Stimulated activated CD4-positive, alpha-beta T cell treated with anti-CD3 and anti-CD28 coated beads, Interleukin-2, amount 100 ng/mL, for 24 hours (primary cell): ENCODE measurements at places on chromosomes 12 and 14.

GRCh38 chr14:55731881-55732498 lies 152.0 kb downstream of the KTN1 start:
- DNase-seq, result peak; percentile 62

GRCh38 chr14:103382376-103382775 lies 2.8 kb upstream of the MARK3 start:
- DNase-seq, result no peak

GRCh38 chr12:25194214-25194613 lies 746 bp downstream of the DNAI7 start:
- no peak for DNase-seq

DNA sequence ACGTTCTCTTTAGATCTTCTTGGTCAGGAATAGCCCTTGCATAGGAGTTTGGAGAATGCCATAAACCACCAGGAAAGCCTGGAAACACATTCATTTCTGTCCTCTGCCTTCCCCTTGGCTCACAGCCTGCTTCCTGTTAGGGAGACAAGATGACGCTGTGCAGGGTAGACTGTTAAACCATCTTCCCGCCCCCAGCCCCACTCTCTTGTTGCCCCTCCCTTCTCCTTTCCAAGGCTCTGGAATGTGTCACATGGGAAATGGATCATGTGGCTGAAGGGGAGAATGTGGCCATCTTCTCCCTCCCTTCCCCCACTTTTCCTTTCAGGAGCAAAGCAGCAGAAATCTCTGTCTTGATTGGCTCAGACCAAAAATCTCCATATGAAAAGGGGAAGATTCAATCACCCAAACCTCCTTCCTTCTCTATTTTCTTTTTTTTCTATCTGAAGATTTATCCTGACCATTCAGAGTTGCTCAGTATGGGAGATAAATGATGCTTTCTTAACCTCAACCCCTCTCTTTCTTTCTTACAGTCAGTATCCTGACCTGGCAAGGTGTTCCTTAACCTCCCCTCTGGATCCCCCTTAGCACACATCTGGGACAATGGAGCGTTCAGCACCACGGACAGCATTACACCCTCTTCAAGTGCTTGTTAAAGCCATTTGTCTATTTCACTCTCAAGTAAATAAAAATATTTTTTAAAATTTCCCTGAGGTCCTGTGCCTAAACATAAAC lies 11.4 kb downstream of the GPR19 start:
- DNase-seq, result no peak

DNA sequence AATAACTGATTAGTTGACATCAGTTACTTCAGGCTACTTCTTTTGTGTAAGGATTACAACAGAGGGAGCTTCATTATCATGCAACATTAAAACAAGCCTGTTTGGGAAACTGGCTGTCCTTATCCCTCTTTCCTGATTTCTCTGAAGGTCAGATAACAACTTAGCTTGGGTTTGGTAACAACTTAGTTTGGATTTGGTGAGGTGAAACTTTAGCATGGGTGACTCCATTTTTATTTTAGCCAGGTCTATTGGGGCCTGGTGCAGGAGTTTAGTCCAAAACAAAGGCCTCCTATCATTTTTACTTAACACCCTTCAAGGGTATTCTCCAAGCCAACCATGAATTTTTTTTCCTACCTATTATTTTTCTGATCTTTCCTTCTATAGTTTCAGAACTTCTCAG lies 1.1 kb upstream of the ZFYVE1 start:
- DNase-seq, result no peak

- no peak for DNase-seq
Measured at GRCh38 chr12:79455286-79455685, 235.5 kb downstream of the PAWR start.

DNA sequence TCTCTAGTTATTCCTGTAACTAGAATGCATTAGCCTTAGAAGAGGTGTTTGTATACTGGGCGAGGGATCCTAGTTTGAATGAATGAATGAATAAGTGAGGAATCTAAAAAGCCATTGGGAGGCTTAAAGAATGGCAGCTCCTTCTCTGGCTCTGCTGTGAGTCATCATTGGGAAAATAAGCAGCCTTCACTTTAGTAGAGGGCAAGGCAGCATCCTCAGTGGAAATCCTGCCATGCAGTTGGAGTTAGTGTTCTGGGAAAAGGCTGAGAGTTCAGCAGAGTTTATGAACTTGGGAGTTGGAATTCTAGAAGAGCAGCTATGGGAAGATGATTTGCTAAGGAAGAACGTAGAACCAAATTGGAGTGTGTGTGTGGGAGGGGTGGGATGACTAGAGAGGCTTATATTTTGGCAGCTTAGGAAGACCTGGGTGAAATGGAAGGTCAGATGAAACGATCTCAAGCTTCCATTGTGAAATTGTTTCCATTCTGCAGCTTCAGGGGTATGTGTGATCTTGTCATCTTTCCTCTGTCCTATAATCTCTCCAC lies 120.8 kb downstream of the PTCSC3 start:
- no peak for DNase-seq

- no peak for DNase-seq
Measured at GRCh38 chr12:106296179-106296877, 6.2 kb upstream of the TCP11L2 start.

DNA sequence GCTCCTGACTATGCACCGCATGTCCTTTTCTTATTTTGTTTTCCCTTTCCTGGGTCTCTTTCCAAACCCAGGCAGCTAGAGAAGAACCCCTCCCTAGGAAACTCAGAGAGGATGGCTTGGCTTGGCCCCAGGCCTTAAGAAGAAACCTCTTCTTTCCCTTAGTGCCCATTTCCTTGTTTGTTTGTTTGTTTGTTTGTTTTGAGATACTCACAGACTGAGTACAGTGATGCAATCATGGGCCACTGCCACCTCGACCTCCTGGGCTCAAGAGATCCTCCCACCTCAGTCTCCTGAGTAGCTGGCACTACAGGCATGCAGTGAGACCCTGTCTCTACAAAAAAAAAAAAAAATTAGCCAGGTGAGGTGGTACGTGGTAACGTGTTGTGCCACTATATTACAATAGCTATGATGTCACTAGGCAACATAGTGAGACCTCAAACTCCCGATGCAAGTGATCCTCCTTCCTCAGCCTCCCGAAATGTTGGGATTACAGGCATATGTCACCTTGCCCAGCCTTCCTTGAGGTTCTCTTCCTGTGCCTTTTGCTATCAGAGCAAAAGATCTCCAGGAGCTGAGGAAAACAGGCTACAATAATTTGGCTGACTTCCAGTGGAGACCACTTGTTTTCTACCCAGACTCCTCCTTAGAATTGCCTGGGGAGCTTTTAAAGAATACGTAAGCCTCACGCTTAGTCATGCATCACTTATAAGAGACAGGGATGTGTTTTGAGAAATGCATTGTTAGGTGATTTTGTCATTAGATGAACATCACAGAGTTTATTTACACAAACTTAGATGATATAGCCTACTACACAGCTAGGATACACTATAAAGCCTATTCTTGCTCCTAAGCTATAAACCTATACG lies 34.5 kb upstream of the LGALS3 start:
- no peak for DNase-seq

DNA sequence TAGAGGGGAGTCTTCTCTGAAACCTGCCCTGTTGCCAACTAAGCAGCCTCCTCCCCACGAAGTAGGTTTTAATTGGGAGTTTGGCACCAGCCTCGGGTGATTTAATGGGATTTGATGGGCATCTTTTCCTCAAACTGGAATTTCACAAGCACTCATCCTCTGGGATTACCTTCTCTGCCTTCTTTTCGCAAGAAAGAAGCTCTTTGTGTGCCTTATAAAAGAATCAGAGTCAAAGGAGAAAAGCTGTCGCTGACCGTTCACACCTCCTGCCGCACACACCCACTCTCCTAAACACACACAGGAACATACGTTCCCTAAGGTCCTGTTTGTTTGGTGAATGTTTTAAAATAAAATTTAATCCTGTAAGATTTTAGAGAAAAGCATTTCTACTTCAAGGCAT lies 84.0 kb downstream of the PRMT8 start:
- DNase-seq, result no peak

DNA sequence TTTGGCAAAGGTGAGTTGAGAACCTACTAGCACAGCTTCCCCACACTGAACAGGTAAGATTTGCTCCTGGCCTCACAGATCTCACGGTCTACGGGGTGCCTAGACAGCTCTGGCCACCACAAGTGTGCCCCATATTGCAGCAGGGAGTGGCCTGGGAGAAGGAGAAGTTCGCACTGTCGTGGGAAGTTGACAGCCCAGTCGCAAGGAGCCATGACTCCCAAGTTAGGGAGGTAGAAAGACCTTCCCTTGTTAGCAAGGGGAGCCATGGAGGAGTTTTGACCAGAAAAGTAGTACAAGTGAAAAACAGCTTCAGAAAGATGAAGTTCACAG lies 316.3 kb downstream of the BCL11B start:
- no peak for DNase-seq

DNA sequence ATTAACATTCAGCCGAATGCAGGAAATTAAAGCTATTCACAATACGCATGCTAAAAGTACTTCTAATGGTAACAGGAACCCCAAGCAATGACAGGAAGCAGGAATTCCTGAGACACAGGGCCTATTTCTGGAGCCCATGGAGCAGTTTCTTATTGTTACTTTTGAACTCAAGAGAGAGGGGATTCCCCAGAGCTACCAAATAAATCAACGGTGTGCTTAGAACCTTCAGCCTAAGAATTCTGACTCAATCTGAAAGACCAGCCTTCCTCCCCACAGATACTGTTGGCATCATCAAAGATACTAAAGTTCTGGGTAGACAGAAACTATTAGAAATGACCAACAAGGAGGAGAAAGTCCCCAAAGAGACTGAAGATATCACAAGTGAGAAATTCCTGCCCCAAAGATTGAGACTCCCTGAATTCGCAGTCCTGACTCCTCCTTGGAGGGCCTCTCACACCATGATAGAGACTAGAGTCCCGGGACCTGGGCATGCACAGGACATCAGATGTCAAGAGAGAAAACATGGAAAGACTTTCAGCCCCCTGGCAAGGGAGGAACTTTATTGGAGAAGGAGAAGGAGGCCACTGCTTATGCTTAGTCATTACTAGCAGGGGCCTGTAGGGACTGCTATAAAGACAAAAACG lies 32.7 kb downstream of the RTRAF start:
- DNase-seq, result no peak

GRCh38 chr12:110798461-110798860 lies 48.3 kb upstream of the CCDC63 start:
- no peak for DNase-seq

DNA sequence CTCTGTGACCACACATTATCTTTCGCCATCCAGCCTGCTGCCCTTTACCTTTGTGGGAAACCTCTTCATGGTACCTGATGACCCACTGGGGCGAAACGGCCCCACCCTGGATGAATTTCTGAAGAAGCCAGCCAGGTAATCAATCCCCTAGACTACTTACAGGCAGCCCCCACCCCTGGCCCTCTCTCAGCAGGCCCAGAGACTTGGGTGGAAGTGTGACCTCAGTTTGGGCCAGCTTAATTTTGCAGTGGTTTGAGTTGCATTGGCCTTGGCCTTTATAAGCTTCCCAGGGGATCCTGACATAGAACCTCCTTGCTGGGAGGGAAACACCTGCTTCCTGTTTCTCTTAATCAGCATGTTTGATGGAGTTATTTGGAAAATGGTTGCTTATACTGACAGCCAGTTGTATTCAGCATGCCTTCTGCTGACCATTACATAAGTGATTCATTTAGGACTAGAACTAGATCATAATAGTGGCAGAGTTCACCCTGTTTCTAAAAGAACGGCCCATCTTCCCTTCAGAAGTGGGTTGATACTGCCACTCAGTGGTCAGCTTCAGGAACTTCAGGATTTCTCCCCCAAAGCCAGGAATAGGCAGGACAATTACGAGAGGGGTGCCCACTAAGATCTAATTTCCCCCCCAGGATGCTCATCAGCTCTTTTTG lies 6.1 kb downstream of the SDR39U1 start:
- DNase-seq, result peak; percentile 45

- no peak for DNase-seq
Measured at GRCh38 chr12:127411166-127411915, 855.6 kb upstream of the TMEM132C start.

DNA sequence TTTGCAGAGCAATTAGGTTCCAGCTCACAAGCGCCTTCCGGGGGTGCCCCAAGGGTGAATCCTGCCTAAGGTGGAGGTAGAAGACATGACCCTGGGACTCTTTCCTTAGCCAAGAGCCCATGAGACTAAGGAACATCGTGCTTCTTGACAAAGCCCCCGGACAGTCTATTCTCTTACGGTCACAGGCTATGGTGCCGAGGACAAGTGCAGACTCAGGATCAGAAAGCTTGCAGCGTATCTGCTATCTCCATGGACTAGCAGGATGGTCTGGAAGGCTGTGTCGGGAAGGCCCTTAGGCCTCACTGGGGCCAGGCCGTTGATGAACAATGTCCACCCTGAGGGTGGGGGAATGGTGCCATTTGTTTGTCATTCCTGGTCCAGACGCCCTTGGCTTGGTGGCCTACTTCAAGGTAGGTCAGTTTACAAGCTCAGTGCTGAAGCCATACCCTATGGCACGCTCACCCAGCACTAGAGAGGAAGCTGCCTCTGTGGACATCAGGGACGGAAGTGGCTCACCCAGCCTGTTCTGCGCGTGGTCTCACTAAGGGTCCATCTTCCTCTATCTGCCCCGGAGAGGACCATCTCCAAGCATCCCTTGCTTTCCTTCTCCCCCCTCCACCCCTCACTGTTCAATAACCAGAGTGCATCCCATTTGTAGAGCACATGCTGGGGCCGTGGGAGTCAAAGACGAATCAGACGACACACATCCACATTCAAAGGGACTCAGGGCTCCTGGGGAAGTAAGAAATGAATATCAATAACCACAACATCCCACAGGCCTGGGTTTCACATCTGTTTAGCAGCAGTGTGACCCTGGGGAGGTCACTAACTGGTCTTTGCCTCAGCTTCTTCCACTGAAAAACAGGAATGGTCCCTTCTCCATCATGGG lies 45.0 kb upstream of the IQSEC3 start:
- DNase-seq, result no peak

DNA sequence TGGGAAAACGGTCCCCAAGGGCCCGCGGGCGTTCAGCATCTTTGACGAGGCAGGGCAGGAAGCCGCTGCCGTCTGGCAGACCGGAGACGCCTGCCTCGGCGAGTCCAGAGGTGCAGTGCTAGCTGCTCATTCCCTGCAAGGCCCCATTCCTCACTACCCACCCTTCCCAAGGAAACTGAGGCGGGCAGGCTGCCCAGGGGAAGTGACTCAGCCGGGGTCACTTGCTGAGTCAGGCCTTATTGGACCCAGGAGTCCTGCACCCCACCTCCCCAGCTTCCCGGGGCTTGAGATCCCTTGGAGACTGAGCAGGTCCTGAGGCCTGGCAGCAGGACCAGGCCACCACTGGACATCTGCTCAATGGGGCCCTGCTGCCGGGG lies 3.7 kb downstream of the SH2B3 start:
- no peak for DNase-seq

DNA sequence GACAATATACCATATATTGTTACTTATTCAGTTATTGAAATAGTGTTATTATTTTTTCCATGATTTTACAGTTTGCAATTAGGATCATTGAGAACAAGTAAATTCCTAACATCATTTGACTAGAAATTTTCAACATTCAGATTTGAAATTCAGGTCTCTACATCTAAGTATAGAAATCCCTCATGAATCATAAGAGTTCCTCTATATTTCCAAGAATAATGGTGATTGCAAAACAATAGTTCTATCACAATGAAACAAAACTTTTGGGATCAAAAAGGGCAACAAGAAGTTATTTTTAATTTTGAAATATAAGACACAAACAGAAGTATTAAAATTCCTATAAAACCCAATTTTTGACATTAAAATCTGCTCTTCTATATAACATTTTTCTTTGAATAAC lies 10.8 kb downstream of the CLEC1A start:
- no peak for DNase-seq
